ENCODE measurements at places on chromosomes 5 and 9. TPM values are rescaled to one million over a fixed set of nuclear protein-coding genes. Genes with fewer than 3 reads are reported as not detected.

DNA sequence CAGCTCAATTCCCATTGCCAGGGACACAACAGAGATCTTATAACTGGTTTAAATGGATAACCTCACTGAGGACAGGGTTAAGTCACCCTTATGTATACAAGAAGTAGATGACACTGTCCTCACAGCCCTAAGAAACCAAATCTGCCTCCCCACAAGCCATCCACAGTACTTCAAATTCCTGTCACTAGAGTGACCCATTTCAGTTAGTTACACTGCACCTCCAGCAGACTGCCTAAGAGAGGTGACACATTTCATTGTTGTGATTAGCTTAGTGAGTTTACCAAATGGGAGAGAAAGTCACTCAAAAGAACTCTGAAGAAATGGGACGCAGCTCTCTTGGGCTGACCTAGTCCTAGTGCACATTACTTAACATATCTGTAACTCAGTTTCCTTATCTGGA lies 53.6 kb upstream of the HTR1A start:
- H3K36me3 ChIP-seq = no peaks in the 10 kb centered on the region
- H3K27me3 ChIP-seq = no peaks in the 10 kb centered on the region
- no peak for DNase-seq

Gene CDK7
- 27.1 TPM for total RNA-seq

Gene ZCCHC9
- total RNA-seq = 24.0 TPM

DNA sequence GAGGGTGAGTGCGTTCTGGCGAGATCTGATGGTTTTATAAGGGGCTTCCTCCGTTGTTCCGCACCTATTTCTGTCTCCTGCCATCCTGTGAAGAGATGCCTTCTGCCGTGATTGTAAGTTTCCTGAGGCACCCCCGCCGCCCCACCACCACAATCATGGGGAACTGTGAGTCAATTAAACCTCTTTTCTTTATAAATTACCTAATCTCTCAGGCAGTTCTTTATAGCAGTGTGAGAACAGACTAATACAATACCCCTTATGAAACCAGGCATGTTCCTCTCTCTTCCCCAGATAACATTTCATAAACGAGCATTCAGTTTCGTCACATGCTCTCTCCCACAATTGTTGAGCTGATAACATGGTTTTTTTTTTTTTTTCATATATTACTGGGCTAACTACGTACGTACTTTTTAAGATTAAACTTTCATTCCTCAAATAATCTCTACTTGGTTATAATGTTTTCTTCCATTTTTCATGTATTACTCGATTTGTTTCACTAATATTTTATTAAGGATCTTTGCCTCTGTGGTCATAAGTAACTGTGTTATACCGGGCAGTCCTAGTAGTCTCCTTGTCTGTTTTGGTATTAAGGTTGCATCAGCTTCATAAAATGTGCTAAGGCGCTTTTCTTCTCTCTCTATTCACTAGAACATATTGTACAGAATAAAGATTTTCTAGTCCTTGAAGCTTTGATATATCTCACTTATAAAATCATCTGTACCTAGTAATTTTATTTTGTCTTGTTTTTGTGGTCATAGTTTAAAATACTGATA lies 64.9 kb upstream of the MVB12B start:
- no peak overlapping the region for H3K27ac ChIP-seq
- DNase-seq = no peak
- H3K4me1 ChIP-seq = peaks cover 3% of the 10 kb centered on the region
- no peak overlapping the region for H3K4me3 ChIP-seq
- no peaks in the 10 kb centered on the region for H3K36me3 ChIP-seq

DNA sequence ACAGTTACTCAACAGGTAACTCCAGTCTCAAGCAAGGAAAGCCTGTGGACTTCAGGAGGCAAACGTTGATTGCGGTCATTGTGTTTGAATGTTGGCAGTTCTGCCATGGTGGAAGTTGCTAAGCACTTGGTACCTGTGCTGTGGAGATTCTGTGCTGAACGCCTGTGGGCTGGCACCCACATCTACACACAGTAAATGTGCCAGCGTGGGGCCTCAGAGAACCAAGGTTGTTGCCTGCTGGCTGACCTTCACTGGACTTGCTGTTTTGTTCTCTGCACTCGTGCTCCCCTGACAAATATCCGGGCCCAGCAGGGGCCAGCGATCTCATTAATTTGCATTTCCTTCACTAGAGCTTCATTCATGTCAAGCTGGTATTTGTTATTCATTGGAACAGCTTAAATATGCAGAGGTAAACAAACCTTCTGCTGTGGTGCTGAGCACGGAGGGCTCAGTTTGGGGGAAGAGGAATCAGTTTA lies 141.8 kb downstream of the PRKACG start:
- H3K4me1 ChIP-seq = no peaks in the 10 kb centered on the region
- no peaks in the 10 kb centered on the region for H3K27me3 ChIP-seq
- H3K4me3 ChIP-seq = no peak overlapping the region
- no peak overlapping the region for H3K27ac ChIP-seq

Gene NMUR2
- not detected for total RNA-seq

Gene SLC36A3
- not detected for total RNA-seq

GRCh38 chr9:97924386-97924785 lies 2.1 kb upstream of the TRMO start:
- peak overlapping the region; percentile 85 for H3K4me3 ChIP-seq
- DNase-seq = no peak
- H3K4me1 ChIP-seq = peaks cover 48% of the 10 kb centered on the region
- H3K27me3 ChIP-seq = peaks cover 2% of the 10 kb centered on the region

DNA sequence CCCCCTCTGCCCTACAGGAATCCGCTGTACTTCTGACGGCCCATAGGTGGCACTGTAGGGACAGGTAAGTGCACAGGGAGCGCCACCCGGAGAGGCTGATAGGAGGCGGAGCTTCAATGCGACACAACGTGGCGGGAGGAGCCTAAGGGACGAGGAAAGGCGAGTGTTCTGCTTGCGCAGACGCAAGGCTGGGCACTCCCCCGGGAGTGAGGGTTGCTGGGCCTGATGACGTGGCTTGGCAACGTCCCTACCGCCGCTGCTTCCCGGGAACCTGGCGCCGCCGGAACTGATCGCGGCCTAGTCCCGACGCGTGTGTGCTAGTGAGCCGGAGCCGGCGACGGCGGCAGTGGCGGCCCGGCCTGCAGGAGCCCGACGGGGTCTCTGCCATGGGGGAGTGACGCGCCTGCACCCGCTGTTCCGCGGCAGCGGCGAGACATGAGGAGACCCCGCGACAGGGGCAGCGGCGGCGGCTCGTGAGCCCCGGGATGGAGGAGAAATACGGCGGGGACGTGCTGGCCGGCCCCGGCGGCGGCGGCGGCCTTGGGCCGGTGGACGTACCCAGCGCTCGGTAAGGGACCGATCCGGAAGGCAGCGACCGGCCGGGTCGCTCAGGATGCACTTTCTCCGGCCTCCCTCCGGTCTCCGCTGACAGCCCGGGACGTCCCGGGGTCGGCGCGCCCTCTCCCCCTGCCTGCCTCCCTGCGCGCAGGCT lies at the start of gene SLC30A5:
Gene SLC30A5, plus strand, starts transcription at position 244 of the 712 bp plus-strand sequence. Its CDS starts 242 bp downstream, at position 486.
- peaks cover 32% of the 10 kb centered on the region for H3K4me1 ChIP-seq
- peaks cover 23% of the 10 kb centered on the region for H3K36me3 ChIP-seq
- H3K27ac ChIP-seq = peak within 1 kb of the TSS; percentile 89
- DNase-seq = peak; percentile 89
- H3K27me3 ChIP-seq = no peaks in the 10 kb centered on the region
- H3K4me3 ChIP-seq = peak within 1 kb of the TSS; percentile 92

- DNase-seq = no peak
- peaks cover 57% of the 10 kb centered on the region for H3K4me1 ChIP-seq
- H3K4me3 ChIP-seq = peak overlapping the region; percentile 94
- H3K27me3 ChIP-seq = no peaks in the 10 kb centered on the region
- no peak overlapping the region for H3K27ac ChIP-seq
These were observed 15.3 kb upstream of the SYNPO start for GRCh38 chr5:150625164-150625535.

Gene PCA3
- total RNA-seq = not detected

DNA sequence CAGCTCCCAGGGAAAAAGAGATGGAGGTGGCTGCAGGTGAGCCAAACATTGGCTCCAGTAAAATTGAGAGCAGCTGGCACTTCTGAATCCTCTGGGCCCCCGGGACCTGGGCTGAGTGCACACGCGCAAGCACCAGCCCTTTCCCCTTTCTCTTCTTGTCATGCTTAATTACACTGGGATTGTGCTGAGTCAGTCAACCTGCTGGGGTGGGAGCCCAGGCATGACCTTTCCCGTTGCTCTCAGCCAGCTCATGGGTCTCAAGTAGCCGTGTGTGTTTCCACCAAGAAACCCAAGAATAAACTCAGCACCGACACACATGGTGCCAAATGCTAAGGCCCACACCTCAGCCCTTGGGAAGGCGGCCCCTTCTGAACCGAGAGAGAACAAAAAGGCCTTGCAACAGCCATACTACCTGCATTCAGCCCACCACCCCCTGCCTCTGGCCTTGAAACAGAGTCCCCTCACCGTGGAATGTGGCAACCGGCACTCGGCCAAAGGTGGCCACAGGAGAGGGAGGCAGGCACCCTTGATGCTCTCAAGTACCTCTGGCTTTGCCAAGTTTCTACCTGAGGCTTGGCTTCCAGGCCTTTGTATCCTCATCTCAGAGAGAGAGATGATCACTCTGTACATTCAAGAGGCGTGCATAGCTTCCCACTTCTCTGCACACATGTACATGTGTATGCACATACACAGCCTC lies 28.1 kb downstream of the SLIT3 start:
- no peak overlapping the region for H3K4me3 ChIP-seq
- no peak for DNase-seq
- H3K27ac ChIP-seq = no peak overlapping the region
- no peaks in the 10 kb centered on the region for H3K4me1 ChIP-seq
- H3K36me3 ChIP-seq = no peaks in the 10 kb centered on the region
- H3K27me3 ChIP-seq = no peaks in the 10 kb centered on the region

Gene TMEM174
- not detected for total RNA-seq

Gene NPM1
- total RNA-seq = 1,563 TPM

DNA sequence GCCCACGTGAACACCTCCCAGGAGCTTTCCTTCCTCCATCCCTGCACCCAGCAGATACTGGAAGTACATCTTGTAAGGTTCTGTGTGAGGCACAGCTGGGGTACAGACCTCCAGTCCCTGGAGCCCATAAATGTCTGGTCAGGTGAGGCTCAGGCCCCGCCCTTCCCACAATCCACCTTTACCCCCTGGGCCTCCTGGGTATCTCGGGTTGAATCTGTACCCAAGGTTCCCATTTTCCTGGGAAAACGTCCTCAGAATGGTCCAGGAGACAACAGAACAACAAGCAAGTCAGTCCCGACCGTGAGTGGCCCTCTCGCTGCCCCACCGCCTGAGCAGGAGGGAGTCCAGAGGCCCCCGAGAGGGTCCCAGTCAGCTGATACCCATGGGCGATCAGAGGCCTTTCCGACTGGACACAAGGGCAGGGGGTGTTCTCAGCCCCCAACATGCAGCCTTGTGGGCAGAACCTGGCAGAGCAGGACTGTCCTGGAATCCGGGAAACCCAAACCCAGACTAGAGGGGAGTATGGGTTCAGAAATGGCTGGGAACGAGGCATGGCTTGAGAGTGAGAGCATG lies 4.3 kb downstream of the SPATA31E1 start:
- DNase-seq = no peak
- no peaks in the 10 kb centered on the region for H3K4me1 ChIP-seq
- no peaks in the 10 kb centered on the region for H3K36me3 ChIP-seq
- no peak overlapping the region for H3K4me3 ChIP-seq
- no peak overlapping the region for H3K27ac ChIP-seq

GRCh38 chr9:34500623-34501267 lies 22.0 kb downstream of the ENHO start:
- no peaks in the 10 kb centered on the region for H3K4me1 ChIP-seq
- no peak overlapping the region for H3K27ac ChIP-seq
- no peak overlapping the region for H3K4me3 ChIP-seq
- DNase-seq = peak; percentile 55
- H3K27me3 ChIP-seq = peaks cover 13% of the 10 kb centered on the region

DNA sequence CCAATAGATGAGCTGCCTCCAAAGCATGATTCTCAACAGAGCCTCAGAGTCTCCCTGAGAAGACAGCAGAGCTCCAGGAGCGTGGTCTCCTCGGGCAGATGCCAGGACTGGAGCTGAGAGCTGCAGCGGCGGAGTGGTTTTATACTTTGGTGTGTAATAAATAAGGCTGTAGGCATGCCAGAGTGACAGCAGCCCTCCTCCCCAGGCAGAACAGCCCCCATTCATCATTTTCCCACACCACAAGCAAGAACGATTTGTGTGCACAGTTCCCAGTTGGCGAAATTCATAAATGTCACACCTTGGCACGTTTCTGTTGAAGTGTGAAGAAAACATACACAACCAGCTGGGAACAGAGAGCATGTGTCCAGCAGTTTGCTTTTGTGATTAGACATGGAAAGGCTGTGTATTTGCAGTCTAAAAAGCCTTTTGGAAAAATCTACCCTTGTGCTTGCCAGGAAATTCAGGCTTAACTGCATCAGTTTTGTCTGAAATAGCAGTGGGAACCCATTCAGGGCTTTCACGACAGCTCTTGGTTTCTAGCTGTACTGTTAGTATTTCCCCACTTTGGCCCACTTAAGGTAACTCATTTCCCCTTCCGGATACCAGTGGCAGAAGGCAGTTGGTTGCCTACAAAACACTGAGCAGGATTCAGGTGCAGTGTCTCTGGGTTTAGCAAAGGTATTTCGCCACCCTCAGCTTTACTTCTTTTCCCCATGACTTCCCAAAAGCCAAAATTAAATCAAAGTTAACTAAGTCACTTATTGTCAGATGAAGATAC lies at the start of gene C1QTNF3:
Gene C1QTNF3, minus strand, starts transcription at position 115 of the 778 bp plus-strand sequence. Its CDS starts 88 bp downstream, at position 27.
- no peak within 1 kb of the TSS for H3K27ac ChIP-seq
- peaks cover 17% of the 10 kb centered on the region for H3K4me1 ChIP-seq
- no peak within 1 kb of the TSS for H3K4me3 ChIP-seq
- no peaks in the 10 kb centered on the region for H3K27me3 ChIP-seq
- H3K36me3 ChIP-seq = no peaks in the 10 kb centered on the region

Gene FGFR4
- 1.5 TPM for total RNA-seq

GRCh38 chr9:61665330-61665751 lies 475.5 kb downstream of the SPATA31A7 start:
- no peak overlapping the region for H3K4me3 ChIP-seq
- H3K27me3 ChIP-seq = no peaks in the 10 kb centered on the region
- no peaks in the 10 kb centered on the region for H3K36me3 ChIP-seq
- no peaks in the 10 kb centered on the region for H3K4me1 ChIP-seq
- DNase-seq = no peak

DNA sequence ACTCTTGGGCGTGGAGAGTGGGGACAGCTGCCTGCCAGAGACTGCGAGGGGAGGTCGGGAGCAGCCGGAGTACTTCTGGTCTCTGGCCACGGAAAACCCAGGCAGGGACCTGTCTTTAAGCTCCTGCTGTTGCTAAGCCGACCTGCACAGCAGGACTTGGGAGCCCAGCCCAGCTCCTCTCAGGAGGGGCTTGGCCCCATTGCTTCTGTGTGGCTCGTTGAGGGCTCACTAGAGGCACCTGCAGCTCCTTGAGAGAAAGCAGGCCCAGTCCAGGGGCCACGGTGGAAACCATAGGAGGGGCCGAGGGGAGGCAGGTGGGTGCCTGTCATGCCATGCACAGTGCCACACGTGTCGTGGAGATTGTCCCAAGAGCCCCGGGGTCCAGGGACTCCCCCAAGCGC lies 3.3 kb upstream of the LCN2 start:
- DNase-seq = no peak
- H3K27ac ChIP-seq = no peak overlapping the region
- H3K36me3 ChIP-seq = no peaks in the 10 kb centered on the region
- H3K27me3 ChIP-seq = peaks cover 3% of the 10 kb centered on the region
- H3K4me3 ChIP-seq = no peak overlapping the region
- H3K4me1 ChIP-seq = no peaks in the 10 kb centered on the region

Gene IQGAP2
- total RNA-seq = 8.8 TPM

Measured in activated B cell treated with CpG ODN at 0.5 μM for 24 hours (primary cell).